ENCODE measurements at places on chromosomes 11 and 22.

DNA sequence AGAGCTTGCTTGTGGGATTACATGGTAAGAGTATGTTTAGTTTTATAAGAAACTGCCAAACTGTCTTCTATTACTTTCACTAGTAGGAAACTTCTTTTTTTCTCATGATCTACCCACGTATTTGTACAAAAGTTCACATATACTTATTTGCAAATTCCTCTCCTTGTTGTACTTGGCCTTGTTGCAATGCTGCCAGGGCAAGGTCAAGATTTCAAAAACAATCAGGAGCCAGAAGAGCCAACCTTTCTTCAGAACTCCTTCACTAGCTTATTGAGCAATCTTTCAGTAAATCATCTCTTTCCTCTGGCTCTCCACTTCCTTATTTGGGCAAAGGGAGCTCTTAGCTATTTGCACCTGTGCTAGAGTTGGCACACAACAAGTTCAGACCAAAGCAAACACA lies 9.7 kb downstream of the SRSF8 start:
- peak; percentile 61 for DNase-seq

DNA sequence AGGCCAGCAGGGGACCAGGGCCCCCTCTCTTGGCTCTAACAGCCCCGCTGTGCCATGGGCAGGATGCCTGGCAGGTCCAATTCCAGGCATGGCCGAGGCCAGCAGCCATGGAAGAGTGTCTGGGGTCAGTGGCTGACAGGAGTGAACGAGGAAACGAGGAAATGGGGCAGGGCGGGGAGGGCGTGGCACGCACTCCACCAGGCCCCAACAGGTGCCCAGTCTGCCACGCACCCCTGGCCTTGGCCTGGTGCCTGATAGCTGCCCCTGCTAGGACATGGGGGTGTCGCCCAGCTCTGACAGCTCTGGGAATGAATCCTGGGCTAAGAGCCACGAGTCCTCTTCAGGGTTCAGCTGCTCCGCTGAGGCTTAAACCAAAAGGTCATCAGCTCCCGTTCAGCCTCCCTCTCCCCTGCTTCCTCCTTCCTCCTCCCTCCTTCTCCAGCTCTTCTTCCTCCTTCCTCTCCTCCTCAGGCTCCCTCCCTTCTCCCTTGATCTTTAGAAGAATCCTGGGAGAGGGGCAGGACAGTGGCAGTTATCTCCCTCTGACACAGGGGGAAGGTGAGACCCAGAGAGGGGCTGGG lies 11.5 kb upstream of the TBC1D22A start:
- no peak for DNase-seq

DNA sequence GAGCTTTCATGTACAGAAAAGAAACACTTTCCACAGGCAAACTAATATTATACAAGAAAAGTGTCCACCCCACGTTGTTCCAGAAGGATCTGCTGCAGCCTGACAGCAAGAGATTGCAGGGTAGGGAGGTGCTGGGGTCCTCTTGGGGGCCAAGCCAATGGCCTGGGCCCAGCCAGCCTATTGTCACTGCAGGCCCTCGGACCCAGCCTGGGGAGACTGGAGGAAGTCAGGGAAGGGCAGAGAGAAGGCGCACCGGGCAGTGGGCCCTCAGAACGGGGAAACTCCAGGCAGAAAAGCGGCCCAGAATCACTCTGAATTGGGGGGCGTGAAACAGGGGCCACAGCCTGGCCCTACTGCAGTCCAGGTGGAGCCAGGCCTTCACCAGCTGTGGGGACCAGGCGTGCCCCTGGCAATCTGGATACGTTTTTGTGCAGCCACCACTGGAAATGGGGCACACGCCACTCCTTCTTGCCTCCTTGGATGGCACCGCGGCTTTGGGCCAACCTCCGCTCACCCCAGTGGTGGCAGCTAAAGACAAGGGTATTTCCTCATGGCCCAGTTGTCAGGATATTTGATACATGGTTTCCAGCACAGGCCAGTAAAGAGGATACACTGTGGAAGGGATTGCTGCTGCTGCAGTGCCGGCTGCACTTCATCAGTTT lies 3.9 kb upstream of the NAP1L4 start:
- no peak for DNase-seq

DNA sequence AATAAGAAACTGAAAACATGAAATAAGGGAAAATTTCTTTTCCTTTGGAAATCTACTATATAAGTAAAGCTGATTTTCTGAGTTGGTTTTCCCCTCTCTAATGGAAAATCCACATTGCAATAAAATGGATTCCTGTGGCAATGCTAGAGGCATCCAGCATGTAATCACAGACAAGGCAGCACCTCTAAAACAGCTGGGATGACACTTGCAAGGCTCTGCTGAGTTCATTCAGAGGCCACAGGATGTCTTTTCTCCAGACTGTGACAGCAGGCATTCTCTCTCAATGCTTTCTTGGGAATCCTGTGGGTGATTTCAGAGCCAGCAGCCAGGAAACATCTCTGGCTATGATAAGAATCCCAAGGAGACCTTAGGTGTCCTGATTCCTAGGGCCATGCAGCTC lies 201.3 kb upstream of the BLID start:
- no peak for DNase-seq

- no peak for DNase-seq
These were observed 3.3 kb downstream of the ADORA2A start for GRCh38 chr22:24430431-24431308.

GRCh38 chr22:48366591-48366990 lies 1461.1 kb downstream of the BRD1 start:
- DNase-seq: no peak

GRCh38 chr11:77211594-77212251 lies 83.7 kb downstream of the MYO7A start:
- no peak for DNase-seq

DNA sequence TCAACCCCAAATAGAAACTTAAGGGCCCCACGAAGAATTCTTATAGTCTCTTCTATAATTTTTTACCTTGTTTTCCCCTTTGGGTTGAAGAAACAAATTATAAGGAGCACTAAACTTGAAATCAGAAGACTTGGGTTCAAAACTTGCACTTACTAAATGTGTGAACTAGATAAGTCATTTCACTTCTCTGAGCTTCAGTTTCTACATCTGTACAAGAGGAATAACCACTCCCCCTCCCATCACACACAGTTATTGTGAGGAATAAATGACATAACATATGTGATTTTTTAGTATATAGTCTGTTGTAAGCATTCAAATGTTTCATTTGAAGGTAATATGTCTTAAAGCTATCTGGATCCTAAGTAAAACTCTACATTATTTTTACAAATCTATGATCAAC lies 78.8 kb downstream of the LIF start:
- DNase-seq: no peak

- DNase-seq: no peak
These were observed 44.6 kb upstream of the KLHL35 start for GRCh38 chr11:75477614-75477935.

DNA sequence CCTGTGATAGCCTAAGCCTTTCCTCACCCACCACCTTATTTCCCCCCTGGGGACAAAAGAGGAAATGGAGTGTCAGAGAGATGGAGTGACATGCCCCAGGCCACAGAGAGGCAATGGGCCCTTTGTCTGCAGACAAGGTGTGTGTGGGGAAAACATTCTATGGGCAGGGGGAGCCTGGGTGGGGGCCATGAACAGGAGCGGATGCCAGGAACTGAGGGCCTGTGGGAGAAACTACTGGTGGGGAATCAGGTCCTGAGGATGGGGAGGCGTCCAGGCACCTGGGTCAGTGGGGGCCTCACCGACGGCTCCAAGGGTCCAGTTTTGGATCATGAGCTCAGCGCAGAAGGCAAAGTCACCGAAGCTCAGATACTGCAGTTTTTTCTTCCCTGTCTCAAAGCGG lies 3.0 kb downstream of the FIBP start:
- no peak for DNase-seq

DNA sequence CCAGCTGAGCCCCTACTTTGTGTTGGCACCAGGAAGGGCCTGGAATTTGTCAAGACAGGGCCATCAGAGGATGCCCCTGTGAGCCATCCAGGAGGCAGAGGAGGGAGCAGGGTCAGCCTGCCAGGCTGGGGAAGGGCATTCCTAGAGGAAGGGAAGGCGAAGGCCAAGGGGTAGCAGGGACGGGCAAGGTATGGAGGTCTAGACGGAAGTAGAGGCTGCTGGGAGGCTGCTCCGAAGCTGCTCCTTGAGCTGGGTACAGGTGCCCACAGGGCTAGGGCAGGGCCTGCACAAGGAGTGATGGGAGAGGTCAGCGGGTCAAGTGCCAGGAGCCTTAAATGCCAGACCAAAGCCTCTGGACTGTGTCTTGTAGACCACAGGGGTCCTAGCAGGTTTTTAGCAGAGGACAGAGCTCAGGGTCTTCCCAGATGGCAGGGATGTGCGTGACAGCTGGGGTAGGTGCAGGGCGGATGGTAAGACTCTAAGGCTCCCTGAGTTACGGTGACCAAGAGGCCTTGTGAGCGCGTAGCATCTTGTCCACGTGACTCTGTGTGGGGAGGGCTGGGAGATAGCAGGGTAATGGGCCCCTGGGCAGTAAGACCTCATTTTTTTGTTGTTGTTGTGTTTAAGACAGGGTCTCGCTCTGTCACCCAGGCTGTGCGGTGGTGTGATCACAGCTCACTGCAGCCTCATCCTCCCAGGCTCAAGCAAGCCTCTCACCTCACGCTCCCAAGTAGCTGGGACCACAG lies 31.7 kb upstream of the CSNK1E start:
- no peak for DNase-seq

GRCh38 chr11:33953289-33953688 lies 61.4 kb upstream of the LMO2 start:
- DNase-seq: no peak

- DNase-seq: no peak
These were observed 171.8 kb downstream of the ETS1 start for GRCh38 chr11:128415539-128415938.

- DNase-seq: no peak
These were observed 25.1 kb upstream of the ALDH3B2 start for GRCh38 chr11:67699521-67699920.

GRCh38 chr11:95849087-95849825 lies 59.0 kb downstream of the CEP57 start:
- DNase-seq: no peak

GRCh38 chr11:78714539-78714938 lies 139.9 kb upstream of the NARS2 start:
- DNase-seq: no peak

- DNase-seq: no peak
These were observed 85.2 kb upstream of the IGLL5 start for GRCh38 chr22:22802339-22802970.

DNA sequence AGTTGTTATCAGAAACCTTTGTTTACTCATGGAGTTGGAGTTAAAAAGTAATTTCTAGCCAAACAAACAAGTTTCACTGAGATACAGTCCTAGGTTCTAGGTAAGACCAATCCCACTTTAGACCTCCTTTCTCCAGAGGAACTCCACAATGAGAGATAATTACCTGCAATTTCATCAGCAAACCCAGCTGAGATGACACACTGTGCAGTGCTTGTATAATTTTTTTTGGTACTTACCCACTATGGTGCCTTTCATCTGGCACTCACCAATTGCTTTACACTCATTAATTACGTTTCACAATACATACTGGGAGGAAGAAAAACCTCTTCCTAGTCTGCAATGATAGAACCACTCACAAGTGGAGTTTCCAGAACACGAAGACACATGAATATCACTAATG lies 1.8 kb upstream of the MUC15 start:
- DNase-seq: no peak
